ENCODE measurements at places on chromosomes 2 and 18.

DNA sequence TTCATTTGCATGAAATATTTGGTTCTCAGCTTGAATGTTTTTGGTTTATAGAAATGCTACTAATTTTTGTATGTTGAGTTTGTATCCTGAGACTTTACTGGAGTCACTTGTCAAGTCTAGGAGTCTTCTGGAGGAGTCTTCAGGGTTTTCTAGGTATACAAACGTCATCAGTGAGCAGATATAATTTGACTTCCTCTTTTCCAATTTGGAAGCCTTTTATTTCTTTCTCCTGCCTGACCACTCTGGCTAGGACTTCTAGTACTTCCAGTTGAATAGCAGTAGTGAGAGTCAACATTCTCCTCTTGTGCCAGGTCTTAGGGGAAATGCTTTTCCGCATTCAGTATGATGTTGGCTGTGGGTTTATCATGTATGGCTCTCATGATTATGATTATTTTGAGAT lies 55.4 kb upstream of the THUMPD2 start:
- DNase-seq: no peak

GRCh38 chr2:69145204-69145603 lies 132.2 kb downstream of the ANTXR1 start:
- no peak for DNase-seq

DNA sequence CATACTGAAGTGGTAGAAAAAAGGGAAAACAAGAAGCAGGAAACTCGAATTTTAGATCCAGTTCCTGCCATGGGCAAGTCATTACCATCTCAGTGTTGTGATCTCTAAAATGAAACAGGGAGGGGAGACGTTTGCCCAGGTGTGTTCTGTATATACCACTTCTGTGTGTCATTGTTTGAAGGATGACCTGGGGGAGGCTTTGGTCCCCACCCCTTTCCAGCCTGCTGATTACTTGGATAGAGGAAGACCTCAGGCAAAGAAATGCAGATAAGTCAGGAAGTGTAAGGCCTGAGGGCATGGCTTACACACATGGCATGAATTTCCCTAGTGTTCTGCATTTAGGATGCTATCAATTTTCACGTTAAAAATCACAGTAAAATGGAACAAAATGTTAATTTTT lies 205.2 kb upstream of the CXCR4 start:
- DNase-seq: no peak

- peak; percentile 60 for DNase-seq
These were observed 321.2 kb upstream of the FANCL start for GRCh38 chr2:58562276-58562675.

DNA sequence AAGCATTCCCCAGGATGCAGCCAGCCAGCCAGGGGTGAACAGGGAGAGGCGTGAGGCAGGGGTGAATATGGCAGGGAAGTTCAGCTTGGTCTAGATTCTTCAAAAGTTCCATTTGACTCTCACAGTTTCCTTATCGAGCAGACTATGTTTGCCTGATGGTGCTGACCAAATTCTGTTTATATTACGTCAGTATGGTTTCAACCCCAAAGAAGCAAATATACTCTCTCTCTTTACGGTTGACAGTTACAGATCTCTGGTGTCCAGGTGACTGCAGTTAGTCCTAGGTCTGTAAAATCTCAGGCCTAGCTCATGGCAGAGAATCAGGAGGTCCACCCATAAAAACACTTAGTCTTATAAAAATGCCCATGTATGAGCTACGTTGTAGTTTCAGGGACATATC lies 38.3 kb upstream of the DNMT3A start:
- DNase-seq: no peak

DNA sequence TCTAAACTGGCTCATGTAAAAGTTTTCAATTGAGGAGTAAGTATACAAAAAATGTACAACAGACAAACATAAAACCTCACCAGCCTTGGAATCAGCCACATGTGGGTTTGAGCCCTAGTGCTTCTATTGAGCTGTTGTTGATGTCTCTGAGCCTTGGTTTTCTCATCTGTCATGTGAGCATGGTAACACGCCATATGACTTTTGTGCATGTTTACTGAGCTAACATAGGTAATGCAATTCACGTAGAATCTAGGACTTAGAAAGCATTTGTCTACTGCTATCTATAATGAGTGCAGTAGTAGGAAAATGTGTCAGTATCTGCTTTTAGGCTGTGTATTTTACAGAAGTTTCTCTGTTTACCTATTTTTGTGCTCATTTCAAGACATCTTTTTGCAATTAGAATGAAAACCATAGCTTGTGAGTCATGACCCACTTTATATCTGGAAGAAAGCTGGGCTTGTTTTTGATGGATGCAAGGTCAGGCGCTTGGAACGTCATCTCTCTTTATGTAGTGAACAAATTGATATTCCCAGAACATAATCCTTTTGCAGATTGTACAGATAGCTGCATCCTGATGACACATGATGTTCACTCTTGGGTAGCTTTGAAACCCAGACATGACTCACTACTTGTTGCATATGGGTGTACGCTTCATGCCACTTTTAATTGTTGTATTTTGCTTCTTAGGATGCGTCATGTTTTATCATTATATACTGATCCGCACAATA lies 94.3 kb downstream of the RNF144A start:
- DNase-seq: peak; percentile 20

DNA sequence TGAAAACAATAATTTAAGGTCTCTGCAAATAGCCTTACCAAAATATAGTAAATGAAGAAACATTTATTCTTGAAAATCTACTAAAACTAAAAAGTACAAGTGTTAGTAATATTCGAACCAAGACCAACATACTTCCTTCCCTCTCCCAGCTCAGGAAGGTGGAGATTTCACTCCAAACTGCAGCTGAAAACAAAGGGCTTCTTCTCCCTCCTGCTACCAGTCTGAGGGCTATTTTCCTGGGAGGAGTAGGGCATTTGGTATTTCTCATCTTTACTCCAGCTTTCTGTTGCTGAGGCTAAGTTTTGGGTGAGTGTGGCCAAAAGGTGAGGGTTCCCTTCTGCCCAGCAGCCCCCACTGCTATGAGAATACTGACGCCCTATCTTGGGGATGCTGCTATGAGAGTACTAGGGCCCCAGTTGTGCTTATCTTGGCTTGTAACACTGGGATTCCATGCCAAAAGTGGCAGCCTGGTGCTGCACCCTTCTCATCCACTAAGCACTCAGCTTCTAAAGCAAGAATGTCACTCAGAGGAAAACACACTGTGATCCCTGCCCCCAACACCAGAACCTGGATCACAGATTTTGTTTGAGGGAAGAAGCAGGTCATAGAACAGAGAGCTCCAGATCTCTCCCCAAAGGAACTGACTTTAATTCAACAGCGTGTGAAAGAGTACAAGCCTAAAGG lies 130.7 kb upstream of the KLF7 start:
- DNase-seq: no peak

- DNase-seq: no peak
These were observed 259.7 kb downstream of the LNPK start for GRCh38 chr2:175742367-175742766.

- peak; percentile 63 for DNase-seq
These were observed 66.1 kb upstream of the CDCA7 start for GRCh38 chr2:173288561-173288960.

- no peak for DNase-seq
These were observed 667.5 kb upstream of the HS6ST1 start for GRCh38 chr2:128986026-128986715.

DNA sequence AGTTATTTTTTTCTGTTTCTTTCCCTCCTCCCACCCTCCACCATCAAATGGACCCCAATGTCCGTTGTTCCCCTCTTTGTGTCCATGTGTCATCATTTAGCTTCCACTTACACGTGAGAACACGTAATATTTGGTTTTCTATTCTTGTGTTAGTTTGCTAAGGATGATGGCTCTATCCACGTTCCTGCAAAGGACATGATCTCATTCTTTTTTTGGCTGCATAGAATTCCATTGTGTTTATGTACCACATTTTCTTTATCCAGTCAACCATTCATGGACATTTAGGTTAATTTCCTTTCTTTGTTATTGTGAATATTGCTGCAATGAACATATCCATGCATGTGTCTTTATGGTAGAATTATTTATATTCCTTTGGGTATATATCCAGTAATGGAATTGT lies 91.3 kb upstream of the TNP1 start:
- no peak for DNase-seq

GRCh38 chr2:147646818-147647468 lies 197.9 kb upstream of the ACVR2A start:
- DNase-seq: no peak

DNA sequence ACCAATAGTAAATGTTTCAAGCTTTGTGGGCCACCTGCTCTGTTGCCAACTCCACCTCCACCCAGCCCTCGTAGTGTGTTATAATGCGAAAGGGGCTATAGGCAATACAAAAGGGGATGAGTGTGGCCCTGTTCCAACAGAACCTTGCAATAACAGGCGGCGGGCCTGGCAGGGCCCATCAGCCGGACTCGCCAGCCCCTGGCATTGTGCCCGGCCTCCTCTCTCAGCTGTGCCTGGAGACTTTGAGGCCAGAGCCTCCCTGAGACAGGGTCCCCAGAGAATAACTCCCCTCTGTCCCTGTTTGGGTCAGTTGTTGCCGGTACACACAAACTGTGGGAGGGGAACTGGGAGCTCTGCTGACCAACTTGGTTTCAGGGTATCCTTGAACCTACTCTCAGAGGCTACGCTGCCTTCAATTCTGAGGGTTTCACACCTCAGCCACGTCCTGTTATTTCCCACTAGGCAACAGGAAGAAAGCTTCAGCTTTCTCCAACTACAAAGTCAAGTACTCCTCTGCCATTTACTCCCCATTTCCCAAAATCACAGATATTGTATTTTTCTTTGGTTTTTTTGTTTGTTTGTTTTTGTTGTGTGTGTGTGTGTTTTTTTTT lies 58.0 kb upstream of the ZNF236 start:
- DNase-seq: no peak

DNA sequence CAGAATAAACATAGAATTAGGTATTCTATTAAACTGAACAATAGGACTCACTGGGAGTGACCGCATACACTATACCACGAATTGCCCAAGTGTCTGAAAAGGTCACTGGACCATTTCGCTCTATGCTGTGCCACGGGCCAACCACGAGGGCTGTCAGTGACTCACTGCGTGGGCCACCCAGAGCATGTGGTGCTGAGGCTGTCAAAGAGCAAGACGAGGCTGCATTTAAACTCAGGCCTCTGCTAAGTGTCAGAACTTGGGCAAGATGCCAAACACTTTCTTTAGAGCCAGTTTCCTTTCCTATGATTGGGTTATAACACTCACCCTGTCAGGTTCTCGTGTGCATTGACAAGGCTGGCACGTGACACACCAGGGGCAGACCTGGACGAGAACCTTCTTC lies 97.5 kb downstream of the SH3YL1 start:
- no peak for DNase-seq

GRCh38 chr2:232420463-232421188 lies 14.0 kb downstream of the ALPG start:
- DNase-seq: peak; percentile 16

DNA sequence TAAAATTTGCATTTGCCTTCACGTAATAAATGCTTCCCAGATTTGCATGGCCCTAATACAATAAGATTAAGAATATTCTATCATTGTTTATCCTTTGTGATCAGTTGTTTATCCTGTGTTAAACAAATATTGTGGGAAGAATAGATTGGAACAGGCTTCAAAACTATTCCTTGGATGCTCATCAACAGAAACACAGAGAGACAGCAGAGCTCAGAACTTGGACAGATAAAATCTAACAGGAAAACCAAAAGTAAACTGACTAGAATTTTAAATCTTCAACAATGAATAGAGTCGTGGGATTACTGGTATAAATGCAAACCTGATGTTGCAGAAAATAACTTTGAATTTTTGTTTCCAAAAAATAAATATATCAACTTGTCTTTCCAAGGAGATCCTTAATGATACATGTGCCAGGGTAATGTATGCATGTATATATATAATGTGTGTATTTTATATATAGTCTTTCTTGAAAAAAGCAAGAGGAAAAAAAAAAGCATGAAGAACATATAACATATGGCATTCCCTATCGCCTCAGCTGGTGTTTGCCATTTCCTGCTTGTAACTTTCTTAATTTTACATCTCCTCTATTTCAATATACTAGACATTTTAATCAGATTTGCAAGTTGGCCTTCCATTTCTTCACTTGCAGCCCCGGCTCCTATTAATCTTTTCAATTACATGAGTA lies 59.9 kb upstream of the TANK start:
- no peak for DNase-seq

GRCh38 chr18:49786019-49786720 lies 27.2 kb downstream of the ACAA2 start:
- no peak for DNase-seq

GRCh38 chr2:231455222-231455621 lies 9.1 kb downstream of the NCL start:
- no peak for DNase-seq

DNA sequence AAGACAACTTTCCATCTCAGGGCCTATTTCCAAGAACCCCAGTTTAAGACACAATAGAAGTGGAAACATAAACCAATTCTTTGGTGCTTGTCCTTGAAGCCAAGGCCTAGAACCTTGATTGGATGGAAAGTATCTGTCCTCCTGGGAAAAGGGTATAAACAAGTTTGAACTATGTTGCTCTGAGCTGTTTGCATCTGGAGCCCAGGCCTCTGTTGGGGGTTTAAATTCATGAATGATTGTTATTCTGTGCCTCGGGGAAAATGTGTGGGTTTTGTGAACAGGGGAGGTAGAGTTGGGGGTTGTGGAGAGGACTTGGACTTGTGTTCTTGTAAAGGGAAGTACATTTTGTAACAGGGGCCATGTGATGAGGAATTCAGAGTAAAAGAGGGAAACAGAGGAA lies 406.1 kb downstream of the SLC4A3 start:
- DNase-seq: no peak

DNA sequence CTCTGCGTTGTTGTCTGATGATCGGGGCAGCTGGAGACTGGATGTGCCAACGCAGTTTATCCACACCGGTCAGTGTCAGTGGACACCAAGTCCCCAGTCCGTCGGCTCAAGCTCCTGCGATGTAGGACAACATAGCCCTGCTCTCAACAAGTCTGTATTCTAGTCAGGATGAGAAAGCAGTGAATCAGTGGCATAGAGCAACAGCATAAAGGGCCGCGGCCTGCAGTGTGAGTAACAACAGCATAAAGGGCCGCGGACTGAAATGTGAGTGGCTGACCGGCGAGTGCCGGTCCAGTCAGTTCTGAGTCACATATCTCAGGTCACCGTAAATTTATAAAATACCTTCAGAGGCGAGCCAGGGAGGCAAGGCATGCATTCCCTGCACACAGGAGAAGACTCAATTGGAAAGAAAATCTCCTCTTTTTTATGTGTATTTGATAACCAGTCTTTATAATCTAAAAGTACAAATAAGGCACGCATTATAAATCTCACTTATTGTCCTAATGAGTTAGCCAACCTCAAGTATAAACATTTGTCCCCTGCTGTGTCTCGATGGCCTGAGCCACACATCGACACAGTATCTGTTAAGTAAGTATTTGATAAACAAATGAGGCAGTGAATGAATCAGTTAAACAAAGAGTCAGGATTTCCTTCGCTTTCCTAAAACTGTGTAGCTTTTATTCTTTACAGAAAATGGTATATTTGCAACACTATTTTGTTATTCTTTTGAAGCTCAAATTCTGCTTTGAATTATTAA lies 33.8 kb upstream of the NFATC1 start:
- peak; percentile 52 for DNase-seq

GRCh38 chr2:147543056-147543455 lies 301.8 kb upstream of the ACVR2A start:
- DNase-seq: no peak
